ENCODE measurements at places on chromosomes 7 and 10.

- DNase-seq: no peak
Measured at GRCh38 chr10:68790476-68790875, 36.9 kb upstream of the STOX1 start.

- DNase-seq: no peak
Measured at GRCh38 chr10:119331061-119331460, 123.7 kb downstream of the GRK5 start.

DNA sequence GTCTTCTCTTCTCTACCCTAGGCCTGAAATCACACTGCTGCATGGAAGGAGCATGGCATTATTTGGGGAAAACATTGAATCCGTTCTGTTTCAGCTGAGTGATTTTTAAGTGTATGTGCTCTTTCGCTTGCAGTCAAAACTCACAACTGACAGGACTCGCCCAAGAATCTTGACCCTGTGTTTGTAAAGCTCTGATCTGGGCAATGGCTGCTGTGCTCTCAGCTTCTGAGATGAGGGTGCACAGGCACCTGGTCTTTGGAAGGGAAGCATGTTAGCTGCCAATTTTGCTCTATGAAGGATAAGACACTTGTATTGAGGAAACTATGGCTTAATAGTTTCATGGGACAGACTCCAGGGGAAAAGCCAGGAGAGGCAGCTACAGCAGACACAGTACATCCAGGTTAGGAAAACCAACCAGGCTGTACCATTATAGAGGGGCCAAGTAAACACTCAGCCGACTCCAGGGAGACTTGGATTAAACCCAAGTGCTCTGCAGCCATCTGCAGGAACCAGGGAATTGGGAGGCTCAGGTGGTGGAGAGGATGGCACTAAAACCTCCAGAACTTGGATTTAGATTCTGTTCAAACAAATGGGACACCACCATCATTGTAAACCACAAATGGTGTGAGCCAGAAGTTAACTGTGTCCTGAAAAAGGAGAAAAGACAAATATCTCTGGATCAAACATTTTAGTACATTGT lies 43.3 kb downstream of the LYZL1 start:
- DNase-seq: no peak

DNA sequence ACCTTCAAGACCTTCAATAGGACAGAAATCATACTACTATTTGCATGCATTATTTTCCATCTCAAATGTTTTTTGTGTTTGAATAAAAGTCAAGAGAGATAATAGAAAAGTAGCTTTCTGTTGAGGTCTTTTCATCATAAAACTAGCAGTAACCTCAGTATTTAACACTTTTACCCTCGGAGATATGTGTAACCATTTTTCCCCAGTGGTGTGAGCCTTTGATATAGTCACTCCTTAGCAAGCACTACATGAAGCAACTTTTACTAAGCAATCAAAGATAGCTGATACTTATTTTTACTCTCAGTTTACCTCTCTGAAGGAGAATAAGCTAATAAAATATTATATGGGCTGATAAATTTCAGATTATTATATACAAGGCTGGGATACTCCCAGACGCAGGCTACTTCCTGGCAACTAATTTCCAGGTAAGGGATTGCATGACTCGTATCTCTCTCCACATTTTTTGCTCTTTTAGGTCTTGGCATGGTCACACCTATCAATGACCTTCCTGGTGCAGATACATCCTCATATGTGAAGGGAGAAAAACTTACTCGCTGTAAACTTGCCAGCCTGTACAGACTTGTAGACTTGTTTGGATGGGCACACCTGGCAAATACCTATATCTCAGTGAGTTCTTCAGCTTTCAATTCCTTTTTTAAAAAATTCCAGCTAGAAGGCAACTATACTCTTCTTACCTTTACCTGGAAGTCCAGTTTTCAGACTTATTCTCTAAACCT lies 91.5 kb upstream of the MXI1 start:
- DNase-seq: no peak

DNA sequence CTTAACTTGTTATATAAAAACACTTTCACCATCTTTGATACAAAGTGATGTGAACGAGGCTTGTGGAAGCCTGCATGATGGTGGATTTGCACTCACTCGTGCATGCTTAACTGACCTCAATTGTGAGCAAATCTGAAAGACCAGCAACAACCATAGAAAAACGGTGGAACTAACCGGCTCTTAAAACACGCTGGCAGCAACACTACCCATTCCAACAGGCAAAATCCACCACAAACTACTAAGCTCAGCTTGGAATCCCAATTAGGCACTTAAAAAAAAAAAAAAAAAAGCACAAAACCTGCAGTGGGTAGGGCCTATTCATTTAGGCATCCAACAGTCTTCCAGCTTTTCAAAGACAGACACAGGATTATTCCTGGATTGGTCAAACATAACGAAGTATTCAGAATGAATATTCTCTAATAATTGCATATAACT lies 1.8 kb downstream of the GDI2 start:
- DNase-seq: no peak

DNA sequence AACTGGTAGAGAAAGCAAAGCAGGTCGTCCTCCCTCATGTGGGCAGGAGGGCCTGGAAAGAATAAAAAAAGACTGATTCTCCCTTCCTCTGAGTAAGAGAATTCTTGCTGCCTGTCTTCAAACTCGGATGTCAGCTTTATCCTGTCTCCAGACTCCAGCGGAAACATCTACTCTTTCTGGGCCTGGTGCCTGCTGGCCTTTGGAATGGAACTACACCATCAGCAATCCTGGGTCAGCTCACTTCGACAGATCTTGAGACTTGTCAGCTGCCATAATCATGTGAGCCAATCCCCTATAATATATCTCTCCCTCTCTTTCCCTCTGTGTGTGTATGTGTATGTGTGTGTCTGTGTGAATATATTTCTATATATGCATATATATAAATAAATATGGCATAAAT lies 411.0 kb upstream of the DPP6 start:
- no peak for DNase-seq

All from activated T-cell treated with anti-CD3 and anti-CD28 coated beads, Interleukin-2, amount 50 U/mL, for 48 hours (primary cell).